ENCODE measurements at places on chromosomes 1 and 21. TPM values are rescaled to one million over a fixed set of nuclear protein-coding genes. Genes with fewer than 3 reads are reported as not detected.

Gene RHCE
- 0.60 TPM for polyA plus RNA-seq

Gene NLRP3
- 0.78 TPM for polyA plus RNA-seq

Gene OR2L5
- polyA plus RNA-seq: not detected

Gene RNU1-4
- 3.2 TPM for polyA plus RNA-seq

Gene YY1AP1
- polyA plus RNA-seq: 57.1 TPM
